Stomach (tissue), 19 donors: ENCODE measurements at places on chromosomes 7 and 10. TPM values are rescaled to one million over a fixed set of nuclear protein-coding genes. Genes with fewer than 3 reads are reported as not detected.

GNAT3 gene
- not detected for total RNA-seq

SLC26A4 gene
- not detected for total RNA-seq

CALCR gene
- not detected for total RNA-seq

PNLIPRP1 gene
- total RNA-seq = not detected

AEBP1 gene
- total RNA-seq = 58.8 TPM

LRRC17 gene
- total RNA-seq = 27.9 TPM

GRCh38 chr10:101939008-101939648 is 95.5 kb upstream of the KCNIP2 start:
- no peaks in the 10 kb centered on the region for H3K4me1 ChIP-seq
- no peak overlapping the region for H3K4me3 ChIP-seq
- H3K27ac ChIP-seq = peak overlapping the region; percentile 47
- H3K27me3 ChIP-seq = no peaks in the 10 kb centered on the region
- no peaks in the 10 kb centered on the region for H3K36me3 ChIP-seq

GRCh38 chr7:7746458-7746857 is 28.1 kb upstream of the RPA3 start:
- H3K27me3 ChIP-seq = no peaks in the 10 kb centered on the region
- DNase-seq = no peak
- H3K4me1 ChIP-seq = peaks cover 7% of the 10 kb centered on the region
- no peak overlapping the region for H3K4me3 ChIP-seq
- no peak overlapping the region for H3K27ac ChIP-seq

GRCh38 chr10:62710182-62710581 is 94.3 kb upstream of the ADO start:
- no peaks in the 10 kb centered on the region for H3K36me3 ChIP-seq
- no peaks in the 10 kb centered on the region for H3K4me1 ChIP-seq
- H3K4me3 ChIP-seq = no peak overlapping the region
- no peak for DNase-seq

- H3K4me3 ChIP-seq = no peak overlapping the region
- H3K27me3 ChIP-seq = no peaks in the 10 kb centered on the region
- DNase-seq = peak; percentile 94
- no peaks in the 10 kb centered on the region for H3K36me3 ChIP-seq
- peaks cover 34% of the 10 kb centered on the region for H3K4me1 ChIP-seq
- H3K27ac ChIP-seq = peak overlapping the region; percentile 42
These were observed 128.5 kb downstream of the MAD1L1 start for GRCh38 chr7:2104107-2104710.

- no peaks in the 10 kb centered on the region for H3K27me3 ChIP-seq
- H3K36me3 ChIP-seq = no peaks in the 10 kb centered on the region
- DNase-seq = peak; percentile 52
- peaks cover 44% of the 10 kb centered on the region for H3K4me1 ChIP-seq
- H3K4me3 ChIP-seq = no peak overlapping the region
- H3K27ac ChIP-seq = peak overlapping the region; percentile 79
These were observed 78.9 kb downstream of the FOXL3 start for GRCh38 chr7:368651-369475.
